ENCODE measurements at places on chromosomes 6 and 20. TPM values are rescaled to one million over a fixed set of nuclear protein-coding genes. Genes with fewer than 3 reads are reported as not detected.

DNA sequence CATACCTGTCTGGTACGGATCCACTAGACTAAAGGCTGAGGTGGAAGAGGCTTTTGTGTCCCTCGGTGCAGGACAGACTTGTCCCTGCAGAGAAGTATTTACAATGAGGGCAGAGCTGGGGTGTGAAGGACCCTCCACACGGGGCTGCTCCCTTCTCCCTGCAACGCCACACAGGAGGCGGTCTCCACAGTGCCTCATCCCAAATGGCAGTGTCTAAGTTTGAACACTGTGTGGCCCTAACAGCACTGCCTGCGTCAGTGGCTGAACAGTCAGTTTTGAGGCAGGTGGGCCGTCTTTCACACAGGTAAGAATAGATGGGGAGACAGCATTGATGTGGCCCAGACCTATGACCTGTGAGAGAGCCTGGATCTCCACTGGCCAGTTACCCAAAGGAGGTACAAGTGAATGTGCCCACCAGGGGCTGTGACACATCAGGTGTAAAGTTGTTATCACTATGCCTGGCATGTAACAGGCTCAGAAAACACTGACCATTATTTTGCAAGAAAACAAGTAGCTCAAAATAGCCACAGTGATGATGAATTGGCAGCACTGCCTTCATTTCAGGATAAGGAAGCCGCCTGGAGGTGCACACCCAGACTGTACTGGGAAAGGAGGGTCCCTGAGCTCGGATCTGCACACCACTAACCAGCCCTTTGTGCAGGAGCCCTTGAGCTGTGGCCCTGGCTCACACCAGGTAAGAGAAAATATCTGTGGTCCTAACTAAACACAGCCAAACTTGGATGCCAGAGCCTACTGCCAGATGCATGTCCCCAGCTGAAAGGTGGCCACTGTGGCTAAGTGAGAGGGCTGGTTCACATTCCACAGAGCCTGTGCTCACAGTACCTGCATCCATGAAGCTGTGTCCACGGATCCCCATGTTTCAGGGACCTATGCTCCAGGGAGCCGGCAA is 246.7 kb downstream of the DLL1 start:
- DNase-seq, result no peak

- DNase-seq, result no peak
Measured at GRCh38 chr6:25137916-25138232, 141.3 kb upstream of the CARMIL1 start.

Gene TGM3
- total RNA-seq, result not detected

GRCh38 chr20:46057856-46058598 is 29.0 kb downstream of the SLC12A5 start:
- peak; percentile 93 for DNase-seq

- DNase-seq, result no peak
Measured at GRCh38 chr20:49338061-49338460, 60.2 kb upstream of the ZNFX1 start.

DNA sequence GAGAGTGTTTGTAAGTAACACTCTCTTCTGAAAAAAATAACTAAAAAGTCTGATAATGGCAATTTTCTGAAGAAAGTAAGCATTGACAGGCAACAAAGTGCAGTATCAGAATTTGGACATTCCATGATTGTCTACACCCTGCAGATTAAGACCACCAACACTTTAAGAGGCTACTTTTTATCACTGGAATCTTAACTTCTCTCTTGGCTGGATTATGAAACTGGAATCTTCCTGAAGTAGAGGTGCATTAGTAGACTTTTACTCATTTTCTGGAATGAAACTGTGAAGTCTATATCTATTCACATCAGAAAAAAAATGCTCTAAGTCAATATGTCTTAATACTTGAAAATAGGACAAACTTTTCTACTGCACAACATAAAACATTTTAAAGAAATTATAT is 547.5 kb downstream of the COL12A1 start:
- DNase-seq, result no peak

- DNase-seq, result no peak
Measured at GRCh38 chr20:32509639-32510066, 75.5 kb downstream of the NOL4L start.

GRCh38 chr20:38844963-38845362 is 39.5 kb downstream of the PPP1R16B start:
- no peak for DNase-seq

GRCh38 chr6:134826889-134827737 is 122.8 kb downstream of the ALDH8A1 start:
- DNase-seq, result no peak

Gene SLC32A1
- 0.87 TPM for total RNA-seq

GRCh38 chr6:158797331-158798310 is 21.5 kb downstream of the EZR start:
- no peak for DNase-seq

GRCh38 chr6:105850261-105851112 is 235.6 kb upstream of the PRDM1 start:
- no peak for DNase-seq

DNA sequence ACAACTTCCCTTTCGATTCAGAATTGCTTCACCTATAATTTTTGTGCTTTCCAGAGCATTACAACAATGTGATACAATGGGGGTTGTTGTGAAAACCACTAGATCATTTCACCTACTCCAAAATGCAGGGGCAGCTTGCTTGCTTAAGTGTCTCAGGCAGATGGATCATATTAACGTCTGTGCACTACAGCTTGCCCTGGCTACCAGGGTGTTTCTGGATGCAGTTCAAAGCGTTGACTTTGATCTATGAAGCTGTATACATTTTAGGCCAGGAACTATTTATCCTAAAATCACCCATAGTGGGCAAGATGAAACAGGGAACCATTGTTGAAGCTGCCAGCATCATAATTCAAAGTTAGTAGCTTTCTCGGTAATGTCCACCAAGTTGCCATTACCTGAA is 339.5 kb upstream of the HSF2 start:
- no peak for DNase-seq

Gene STMND1
- not detected for total RNA-seq

Gene C6orf15
- not detected for total RNA-seq

Gene LPA
- 0.17 TPM for total RNA-seq

GRCh38 chr6:160055813-160056212 is 65.8 kb upstream of the SLC22A1 start:
- no peak for DNase-seq

- DNase-seq, result no peak
Measured at GRCh38 chr6:56046576-56046975, 171.2 kb upstream of the BMP5 start.

GRCh38 chr20:22561965-22562577 is 22.3 kb downstream of the FOXA2 start:
- DNase-seq, result no peak

DNA sequence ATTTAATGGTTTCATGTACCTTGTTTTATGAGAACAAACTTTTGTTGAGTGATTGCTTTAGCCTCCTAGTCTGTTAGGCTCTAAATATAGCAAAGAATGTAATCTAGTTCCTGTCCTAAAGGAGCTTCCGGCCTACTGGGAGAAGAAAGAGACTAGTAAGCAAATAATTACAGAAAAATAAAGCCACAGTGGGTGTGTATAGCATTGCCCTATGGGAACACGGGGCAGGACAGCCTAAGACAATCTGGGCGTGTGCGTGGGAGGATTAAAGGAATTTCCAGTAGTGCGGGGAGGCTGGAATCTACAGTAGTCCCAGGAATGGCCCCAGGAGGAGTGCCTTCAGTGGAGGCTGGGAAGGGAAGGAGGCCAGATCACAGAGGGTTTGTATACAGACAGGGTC is 98.1 kb upstream of the AKAP12 start:
- DNase-seq, result no peak

Gene ZNF165
- total RNA-seq, result 5.5 TPM

DNA sequence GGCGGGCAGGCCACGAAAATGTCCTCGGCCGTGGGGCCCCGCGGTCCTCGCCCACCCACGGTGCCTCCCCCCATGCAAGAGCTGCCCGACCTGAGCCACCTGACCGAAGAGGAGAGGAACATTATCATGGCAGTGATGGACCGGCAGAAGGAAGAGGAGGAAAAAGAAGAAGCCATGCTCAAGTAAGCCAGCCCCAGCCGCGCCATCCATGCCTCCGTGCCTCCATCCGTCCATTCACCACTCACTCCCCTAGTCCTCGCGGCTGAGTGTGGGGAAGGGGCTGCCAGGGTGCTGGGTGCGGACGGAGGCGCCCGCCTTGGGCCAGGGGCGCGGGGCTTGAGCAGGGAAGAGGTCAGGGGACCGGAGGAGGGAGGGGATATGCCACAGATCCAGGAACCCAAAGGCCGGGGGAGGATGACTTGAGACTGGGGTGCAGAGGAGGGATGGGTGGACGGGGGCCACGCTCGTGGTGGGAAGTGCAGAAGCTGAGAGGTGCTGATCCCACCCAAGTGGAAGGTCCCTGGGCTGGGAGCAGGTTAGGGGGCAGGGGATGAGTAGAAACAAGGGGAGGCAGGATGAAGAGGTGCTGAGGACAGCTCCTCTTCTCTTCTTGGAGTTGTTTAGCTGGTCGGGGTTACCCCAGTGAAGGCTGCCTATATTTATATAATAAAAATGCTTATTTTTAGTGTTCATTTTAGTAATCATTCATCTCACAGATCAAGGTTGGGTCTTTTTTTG is 825 bp downstream of the RIMS1 start:
- DNase-seq, result peak; percentile 47

DNA sequence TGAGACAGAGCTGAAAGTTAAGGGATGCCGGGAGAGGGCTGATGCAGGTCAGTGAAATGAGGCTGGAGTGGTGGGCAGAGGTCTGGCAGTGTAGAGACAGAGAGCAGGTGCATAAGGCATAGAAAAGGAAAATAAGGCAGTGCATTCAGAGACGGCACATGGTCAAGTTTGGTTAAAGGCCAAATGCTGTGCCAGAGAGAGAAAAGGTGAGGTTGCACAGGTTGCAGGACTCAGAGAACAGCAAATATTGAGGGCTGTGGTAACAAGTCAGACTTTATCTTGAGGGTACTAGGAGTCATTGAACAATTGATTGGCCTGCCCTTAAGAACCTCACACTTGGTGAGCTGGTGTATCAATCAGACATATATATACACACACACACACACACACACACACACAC is 102.9 kb upstream of the TSHZ2 start:
- no peak for DNase-seq

- no peak for DNase-seq
Measured at GRCh38 chr6:31556307-31556706, 8.9 kb downstream of the NFKBIL1 start.

Gene TMEM244
- total RNA-seq, result not detected

GRCh38 chr6:125658759-125659431 is 90.5 kb upstream of the HEY2 start:
- DNase-seq, result no peak

DNA sequence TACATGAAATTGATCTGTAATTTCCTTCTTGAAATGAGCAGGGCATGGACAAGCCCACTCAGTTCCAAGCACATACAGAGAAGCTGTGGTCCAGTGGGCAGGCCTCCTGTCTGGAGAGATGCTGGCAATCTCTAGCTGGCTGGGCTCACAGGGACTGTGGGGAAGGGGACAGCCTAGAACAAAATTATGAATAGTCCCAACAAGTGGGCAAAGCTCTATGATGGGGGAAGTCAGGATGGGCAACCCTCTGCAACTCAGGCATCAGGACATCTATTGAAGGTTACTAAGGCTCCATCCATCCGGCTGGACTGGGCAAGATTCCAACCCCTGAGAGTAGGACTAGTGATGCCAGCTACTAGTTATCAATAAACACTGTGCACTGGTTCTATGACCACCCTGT is 40.9 kb downstream of the TRERF1 start:
- no peak for DNase-seq

DNA sequence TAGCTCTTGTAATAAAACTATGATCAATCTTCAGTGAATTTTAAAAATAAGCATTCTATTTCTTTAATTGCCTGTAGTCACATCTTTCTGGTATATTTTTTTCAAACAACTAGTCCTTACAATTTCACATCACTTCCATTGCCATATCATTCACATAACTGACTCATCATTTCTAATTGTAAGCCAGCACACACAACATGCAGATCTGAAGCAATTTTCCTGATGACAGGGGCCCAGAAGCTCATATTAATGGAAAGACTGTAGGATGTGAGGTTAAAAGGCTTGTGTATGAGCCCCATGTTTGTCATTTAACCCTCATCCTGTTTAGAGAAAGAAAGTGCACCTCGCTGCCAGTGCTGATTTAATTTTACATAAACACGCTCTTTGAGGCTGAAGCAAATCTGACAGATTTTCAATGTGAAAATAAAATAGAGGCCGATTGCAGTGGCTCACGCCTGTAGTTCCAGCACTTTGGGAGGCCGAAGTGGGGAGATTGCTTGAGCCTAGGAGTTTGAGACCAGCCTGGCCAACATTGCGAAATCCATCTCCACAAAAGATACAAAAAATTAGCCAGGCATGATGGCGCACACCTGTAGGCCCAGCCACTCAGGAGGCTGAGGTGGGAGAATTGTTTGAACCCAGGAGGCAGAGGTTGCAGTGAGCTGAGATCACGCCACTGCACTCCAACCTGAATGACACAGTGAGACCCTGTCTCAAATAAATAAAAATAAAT is 40.1 kb upstream of the LTV1 start:
- no peak for DNase-seq

DNA sequence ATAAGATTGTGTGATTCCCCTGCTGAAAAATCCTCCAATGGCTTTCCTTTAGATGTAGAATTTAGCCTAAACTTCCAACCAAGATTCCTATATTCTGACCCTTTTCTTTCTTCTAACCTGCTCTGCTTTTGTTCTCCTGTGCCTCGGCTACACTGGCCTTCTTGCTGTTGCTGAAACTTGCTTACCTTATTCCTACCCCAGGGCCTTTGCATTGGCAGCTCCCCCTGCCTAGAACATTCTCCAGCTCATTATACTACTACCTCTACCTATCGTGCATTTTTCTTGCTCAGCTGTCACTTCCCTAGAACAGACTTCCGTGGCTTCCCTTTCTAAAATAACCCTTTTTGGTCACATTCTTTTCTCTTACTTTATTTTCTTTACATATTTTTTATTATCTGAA is 48.7 kb downstream of the PLCB4 start:
- DNase-seq, result no peak

DNA sequence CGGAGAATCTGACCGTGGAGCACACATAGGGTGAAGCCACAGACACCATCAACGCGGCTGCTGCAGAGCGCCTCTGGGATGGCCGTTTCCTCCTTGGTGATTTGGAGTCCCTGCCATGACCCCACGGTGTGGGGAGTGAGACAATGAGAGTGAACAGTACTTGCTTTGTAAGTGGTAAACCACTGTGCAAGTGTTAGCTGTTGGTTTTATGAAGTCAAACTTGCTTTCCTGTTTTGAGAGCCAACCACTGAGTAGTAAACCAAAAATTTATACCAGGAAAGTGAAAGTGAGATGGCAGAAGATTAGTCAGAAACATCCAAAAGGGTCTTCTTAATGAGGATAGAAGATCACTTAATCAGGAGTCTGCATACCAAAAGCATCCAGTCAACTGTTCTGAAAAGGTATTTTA is 160.7 kb downstream of the FOXC1 start:
- no peak for DNase-seq

Gene OR2H1
- total RNA-seq, result not detected

GRCh38 chr6:46234156-46234556 is 63.4 kb upstream of the ENPP5 start:
- DNase-seq, result no peak

- DNase-seq, result no peak
Measured at GRCh38 chr6:75906871-75907270, 157.8 kb downstream of the MYO6 start.

Measured in GM23338 (cell line).